Stimulated activated CD4-positive, alpha-beta T cell treated with anti-CD3 and anti-CD28 coated beads, Interleukin-1b, Interleukin-23, amount 100 ng/mL, for 1 hour (primary cell): ENCODE measurements at places on chromosomes 12 and 14.

GRCh38 chr14:74981833-74982232, 20.9 kb upstream of the EIF2B2 start:
- DNase-seq, result no peak

DNA sequence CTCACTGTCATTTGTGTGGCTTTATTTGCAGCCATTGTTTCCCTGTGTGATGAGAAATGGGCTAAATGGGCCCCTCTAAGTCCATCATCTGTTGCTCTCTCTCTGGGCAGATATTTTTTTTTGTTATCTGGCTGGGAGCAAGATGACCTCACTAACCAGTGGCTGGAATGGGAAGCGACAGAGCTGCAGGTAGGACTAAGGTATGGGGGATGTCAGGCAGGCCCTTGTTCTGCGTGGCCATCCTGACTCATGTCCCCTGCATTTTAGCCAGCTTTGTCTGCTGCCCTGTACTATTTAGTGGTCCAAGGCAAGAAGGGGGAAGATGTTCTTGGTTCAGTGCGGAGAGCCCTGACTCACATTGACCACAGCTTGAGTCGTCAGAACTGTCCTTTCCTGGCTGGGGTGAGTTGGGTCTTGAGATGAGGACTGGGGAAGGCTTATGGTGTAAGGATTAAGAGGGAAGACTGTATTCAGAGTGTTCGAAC, 1.3 kb downstream of the MARS1 start:
- DNase-seq, result no peak

- DNase-seq, result no peak
Measured at GRCh38 chr12:88993651-88994050, 358.6 kb downstream of the DUSP6 start.

GRCh38 chr12:109264095-109264942, 44.8 kb downstream of the FOXN4 start:
- DNase-seq, result no peak

DNA sequence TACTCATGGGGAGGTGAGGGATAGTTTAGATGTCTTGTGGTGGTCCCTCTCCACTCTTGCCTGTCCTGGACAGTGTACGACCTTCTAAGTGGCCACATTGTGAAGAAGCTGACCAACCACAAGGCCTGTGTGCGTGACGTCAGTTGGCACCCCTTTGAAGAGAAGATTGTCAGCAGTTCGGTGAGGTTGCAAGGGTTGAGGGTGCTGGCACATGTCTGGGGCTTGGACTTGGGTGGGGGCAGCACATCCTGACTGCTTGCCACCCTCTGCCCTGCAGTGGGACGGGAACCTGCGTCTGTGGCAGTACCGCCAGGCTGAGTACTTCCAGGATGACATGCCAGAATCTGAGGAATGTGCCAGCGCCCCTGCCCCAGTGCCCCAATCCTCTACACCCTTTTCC, 7.6 kb upstream of the FITM1 start:
- no peak for DNase-seq

DNA sequence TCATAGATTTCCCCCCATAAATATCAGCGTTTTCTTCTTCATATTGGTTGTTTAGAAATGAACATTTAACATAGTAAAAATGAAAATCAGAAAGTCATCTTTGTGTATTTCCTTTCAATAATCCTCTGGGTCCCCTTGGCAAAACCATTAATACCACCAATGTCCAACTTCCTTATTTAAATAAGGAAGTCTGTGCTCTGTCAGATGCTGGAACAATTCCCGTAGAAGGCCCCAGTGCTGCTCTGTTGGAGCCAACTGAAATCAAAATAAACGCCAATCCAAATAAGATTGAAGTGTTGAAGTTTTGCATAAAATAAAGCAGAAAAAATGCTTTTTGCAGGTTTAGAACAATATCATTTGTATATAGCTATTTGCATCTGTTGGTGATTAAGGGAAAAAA, 93.1 kb downstream of the PPM1H start:
- DNase-seq, result no peak

DNA sequence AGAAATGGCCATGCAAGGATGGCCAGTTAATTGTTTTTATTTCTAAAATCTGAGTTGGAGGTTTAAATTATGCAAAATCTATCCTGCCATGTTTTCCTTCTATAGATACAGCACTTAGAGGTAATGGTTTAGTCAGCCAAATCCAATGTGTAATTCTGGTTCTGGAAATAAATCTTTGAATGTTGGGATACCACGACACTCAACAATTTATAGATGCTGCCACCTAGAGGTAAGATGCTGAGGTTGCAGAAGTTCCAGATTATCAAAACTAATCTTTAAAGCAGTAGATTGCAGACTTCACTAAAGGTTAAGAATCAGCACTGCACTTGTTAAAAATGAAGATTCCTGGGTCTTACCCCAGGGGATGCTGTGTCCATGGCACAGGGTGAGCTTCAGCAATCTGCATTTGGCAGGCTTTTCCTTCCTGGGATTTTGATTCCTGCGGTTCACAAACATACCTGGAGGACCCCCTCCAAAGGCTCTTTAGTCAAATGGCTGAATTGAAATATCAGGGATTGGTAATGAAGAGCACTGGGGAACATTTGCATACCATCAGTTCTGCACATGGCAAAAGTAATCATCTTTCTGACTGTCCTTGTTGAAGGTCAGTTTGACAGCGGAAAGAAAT, 53.4 kb upstream of the ANO4 start:
- DNase-seq, result no peak

DNA sequence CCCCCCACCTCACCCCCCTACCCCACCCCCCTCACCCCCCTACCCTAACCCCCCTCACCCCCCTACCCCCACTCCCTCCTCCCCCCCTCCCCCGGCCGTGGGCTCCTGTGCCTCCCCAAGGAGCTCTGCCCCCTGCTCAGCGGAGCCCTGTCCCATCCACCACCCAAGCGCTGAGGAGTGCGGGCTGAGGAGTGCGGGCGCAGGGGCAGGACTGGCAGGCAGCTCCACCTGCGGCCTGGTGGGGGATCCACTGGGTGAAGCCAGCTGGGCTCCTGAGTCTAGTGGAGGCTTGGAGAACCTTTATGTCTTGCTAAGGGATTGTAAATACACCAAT, 2.3 kb upstream of the JPH4 start:
- DNase-seq, result no peak

DNA sequence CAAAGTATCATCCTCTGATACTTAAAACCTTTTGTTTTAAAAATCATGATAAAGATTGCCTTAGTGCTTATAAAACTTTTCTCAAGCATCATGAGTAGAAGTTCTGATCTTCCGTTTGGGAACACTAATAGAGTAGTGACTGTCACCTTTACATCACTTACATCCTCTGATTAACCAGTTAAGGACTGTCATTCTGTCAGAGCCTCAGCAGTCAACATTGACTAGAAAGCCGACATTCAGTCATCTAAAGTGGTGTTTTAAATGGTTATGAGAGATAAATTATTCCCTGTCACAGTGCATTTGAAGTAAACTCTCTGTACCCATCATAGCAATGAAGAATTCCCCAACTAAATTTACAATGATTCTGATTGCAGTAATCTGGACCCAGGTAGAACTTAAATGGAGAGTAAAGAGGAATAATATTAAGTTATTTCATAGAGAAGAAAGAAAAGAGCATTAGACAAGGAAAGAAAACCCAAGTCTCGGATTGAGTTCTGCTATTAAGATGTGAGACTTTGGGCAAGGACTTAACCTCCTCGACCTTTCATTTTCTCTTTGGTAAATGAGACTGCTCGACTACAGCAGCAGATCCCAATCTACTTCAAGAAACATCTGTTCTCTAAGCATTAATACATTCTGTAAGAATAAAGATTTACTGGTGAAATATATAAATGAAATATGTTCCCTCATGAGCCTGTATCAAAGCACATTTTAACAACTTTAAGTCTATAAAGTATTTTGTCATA, 563.9 kb upstream of the LMO3 start:
- DNase-seq, result no peak

DNA sequence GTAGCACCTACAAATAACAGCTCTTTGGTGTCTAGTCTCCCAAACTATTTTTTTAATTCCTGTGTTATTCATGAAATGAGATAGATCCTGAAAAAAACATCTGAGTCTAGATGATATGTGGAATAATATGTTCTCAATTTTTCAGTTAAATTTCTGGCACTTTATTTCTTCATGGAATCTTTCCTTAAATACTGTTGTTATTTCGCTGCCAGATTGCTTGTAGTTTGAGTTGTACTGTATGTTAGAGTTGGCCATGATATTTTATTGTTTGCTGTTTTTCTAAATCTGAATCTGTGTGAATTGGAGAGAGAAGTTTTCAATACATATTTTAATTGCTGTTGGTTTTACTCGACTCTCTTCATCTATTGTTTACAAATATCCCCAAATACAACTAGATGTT, 500.5 kb downstream of the EGLN3 start:
- DNase-seq, result no peak

- DNase-seq, result no peak
Measured at GRCh38 chr12:117749431-117749830, 219.4 kb downstream of the KSR2 start.

- no peak for DNase-seq
Measured at GRCh38 chr14:61911574-61911973, 149.4 kb downstream of the SNAPC1 start.

- DNase-seq, result no peak
Measured at GRCh38 chr12:123149501-123150274, 1.2 kb downstream of the PITPNM2 start.

DNA sequence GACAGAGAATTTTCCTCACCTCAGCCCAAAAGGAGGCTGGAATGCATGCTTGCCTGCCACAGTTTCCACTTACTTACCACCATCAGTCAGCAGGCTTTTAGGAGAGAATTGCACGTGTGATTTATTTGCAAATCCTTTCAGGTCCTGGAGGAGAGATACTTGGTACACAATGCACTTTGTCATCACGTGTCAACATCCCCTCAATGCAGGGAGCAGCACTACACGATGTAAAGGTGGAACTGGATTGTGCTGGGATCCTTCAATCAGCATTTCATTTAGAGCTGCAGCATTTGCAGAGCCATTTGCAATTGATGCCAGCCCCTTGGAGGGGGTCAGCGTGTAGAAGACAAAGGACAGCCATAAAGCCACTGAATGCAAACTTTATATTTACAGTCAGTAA, 218.1 kb downstream of the GLT1D1 start:
- no peak for DNase-seq

GRCh38 chr12:5078423-5078822, 34.7 kb downstream of the KCNA5 start:
- no peak for DNase-seq

- DNase-seq, result no peak
Measured at GRCh38 chr14:72666610-72667009, 227.3 kb downstream of the DPF3 start.

GRCh38 chr12:55365086-55365485, 2.3 kb downstream of the OR6C75 start:
- no peak for DNase-seq

- no peak for DNase-seq
Measured at GRCh38 chr14:68792678-68792978, 239 bp downstream of the ZFP36L1 start.

DNA sequence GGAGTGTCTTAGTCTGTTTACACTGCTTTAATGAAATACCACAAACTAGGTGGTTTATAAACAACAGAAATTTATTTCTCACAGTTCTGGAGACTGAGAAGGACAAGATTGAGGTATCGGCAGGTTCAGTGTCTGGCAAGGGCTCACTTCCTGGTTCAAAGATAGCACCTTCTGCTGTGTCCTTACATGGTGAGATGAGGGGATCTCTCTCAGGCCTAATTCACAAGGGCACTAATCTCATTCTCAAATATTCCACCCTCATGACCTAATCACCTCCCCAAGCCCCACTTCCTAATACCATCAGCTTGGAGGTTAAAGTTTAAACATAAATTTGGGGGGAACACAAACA, 35.0 kb upstream of the PLEK2 start:
- no peak for DNase-seq

- DNase-seq, result no peak
Measured at GRCh38 chr14:23577710-23578392, 739 bp downstream of the JPH4 start.

DNA sequence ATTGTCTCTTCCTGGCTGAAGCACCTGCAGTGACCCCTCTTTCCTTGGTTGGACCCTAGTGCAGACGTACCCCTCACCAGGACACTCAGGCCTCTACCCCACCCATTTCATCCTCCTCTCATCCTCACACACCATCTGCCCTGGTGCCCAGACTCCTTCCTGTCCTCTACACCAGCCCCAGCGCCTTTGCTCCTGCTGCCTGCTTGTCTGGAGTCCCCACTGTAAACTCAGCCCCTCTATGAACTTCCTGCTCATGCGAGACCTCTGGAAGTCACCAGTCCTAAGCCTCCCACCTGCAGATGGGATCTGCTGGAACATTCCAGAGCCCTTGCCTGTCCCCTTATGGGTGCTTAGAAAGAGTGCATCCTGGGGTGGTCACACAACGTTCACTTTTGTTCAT, 242.5 kb downstream of the ADGRD1 start:
- DNase-seq, result no peak

- DNase-seq, result no peak
Measured at GRCh38 chr14:74263181-74263580, 23.9 kb downstream of the VSX2 start.

- no peak for DNase-seq
Measured at GRCh38 chr14:51564460-51564859, 87.2 kb upstream of the FRMD6 start.

- DNase-seq, result no peak
Measured at GRCh38 chr12:71061451-71061850, 96.3 kb downstream of the TSPAN8 start.

GRCh38 chr12:5456030-5456429, 24.1 kb downstream of the NTF3 start:
- DNase-seq, result no peak

GRCh38 chr14:61868846-61869245, 106.6 kb downstream of the SNAPC1 start:
- no peak for DNase-seq

DNA sequence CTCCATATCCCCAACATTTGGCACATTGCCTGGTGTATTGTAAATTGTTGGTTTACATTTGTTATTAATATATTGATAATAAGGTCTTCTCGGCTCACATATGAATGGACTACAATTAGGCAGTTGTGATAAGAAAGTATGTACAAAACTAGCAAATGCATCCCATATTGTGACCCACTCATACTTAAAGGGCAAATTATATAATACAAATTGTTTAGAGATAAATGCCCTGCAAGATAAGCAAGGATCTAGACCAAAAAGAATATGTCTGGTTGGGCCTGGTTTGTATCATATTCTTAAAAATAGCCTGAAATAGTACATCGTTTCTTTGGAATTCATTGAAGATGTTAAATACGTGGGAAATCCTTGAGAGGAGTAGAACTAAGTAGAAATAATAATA, 151.3 kb downstream of the CNTN1 start:
- no peak for DNase-seq

DNA sequence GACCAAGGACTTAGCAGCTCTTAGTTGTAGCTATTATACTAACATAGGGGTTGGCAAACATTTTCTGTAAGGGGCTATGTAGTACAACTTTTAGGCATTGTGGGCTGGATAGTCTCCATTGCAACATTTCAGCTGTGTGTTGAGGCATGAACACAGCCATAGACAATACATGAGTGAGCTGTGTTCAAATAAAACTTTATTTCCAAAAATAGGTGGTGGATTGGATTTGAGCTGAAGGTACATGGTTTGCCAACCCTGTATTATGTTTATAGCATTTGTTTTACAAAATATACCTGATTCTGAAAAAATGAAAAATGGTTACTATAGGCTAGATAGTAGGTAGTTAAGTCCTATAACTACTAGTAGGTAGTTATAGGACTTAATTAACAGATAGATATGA, 40.5 kb downstream of the ETNK1 start:
- DNase-seq, result no peak
